ENCODE measurements at places on chromosomes 4 and X.

GRCh38 chr4:105822061-105822460, 73.2 kb upstream of the NPNT start:
- no peak for DNase-seq

DNA sequence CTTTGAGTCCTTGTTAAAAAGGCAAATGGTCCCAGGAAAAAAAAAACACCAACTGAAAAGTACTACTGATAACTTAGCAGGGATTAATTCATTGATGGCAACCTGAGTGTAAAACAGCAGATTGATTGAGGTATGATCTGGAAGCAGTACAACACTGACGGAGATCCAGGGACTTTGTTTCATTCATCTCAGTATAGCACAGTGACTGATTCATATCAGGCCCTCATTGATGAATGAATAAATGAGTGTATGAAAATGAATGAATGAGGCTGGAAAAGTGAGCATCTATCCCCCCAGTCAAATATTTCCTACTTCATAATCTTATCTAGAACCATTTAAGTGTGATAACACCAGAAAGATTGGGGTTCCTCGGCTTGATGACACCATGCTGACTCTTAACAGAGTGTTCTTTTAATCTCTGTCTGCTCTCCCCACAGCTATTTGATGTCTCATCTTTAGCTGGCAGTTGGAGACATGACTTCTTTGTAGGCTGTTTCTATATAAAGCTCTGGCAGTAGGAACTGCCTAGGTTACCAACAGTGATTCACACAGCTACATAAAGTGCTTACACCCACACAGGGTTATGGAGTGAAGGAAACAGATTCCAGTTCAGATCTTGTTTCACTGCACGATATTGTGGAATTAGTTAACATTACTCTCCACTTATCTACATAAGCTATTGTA, 18.6 kb upstream of the RNF128 start:
- DNase-seq = no peak

- DNase-seq = no peak
These were observed 85.4 kb downstream of the MAGEB10 start for GRCh38 chrX:27893211-27893610.

DNA sequence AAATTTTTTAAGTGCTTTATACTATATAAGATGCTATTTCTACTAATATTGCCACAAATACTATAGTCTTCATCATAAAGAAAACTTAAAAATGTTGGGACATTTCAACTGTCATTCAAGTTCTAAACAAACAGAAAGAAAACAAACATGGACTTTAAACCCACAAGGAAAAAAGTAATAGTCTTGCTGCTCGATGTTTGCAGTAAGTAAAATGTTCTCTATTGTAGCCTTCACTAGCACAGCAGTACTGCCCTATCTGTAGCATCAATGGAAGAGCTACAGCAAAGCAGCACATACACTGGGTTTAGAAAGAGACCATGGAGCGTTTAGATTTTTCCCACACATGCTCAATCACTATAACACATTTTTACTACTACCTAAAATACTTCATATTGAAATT, 146.8 kb downstream of the KLHL13 start:
- no peak for DNase-seq

DNA sequence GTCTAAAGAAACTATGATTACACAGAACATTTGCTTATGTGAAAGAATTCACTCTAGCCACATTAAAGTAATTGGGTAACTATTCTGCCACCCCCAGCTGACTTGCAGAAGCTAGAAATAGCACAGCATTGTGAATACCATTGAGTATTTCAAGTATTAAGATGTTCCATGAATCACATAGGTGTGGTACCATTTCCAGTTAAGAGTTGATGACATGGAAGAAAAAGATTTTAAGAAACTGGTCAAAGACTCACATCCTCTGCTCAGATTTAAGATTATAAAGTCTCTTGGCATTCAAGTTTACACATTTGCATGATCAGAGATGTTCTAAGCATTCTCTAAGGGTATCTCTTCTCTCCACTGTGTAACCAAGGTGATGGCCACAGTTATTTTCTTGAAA, 287.5 kb downstream of the CAMK2D start:
- DNase-seq = no peak

DNA sequence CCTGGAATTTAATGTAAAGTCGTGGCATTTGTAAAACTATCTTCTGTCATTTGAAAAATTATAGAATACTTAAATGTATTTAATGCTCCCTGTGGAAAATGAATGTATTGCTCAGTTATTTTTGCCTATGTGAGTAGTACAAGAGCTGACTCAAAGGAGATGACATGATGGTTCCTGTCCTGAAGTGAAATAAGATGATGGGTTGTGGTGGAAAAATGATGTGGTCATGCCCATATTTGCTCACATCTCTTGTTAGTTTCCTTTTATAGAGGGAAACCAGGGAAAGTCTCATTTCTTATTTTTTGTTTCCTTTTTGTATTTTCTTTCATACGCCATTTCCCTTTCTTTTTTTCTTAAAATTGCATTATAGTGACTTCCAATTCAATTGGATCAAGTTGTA, 23.7 kb downstream of the PLS3 start:
- no peak for DNase-seq
